ENCODE measurements at places on chromosomes 1 and 21. TPM values are rescaled to one million over a fixed set of nuclear protein-coding genes. Genes with fewer than 3 reads are reported as not detected.

The PLEKHN1 gene
- total RNA-seq = 0.37 TPM

DNA sequence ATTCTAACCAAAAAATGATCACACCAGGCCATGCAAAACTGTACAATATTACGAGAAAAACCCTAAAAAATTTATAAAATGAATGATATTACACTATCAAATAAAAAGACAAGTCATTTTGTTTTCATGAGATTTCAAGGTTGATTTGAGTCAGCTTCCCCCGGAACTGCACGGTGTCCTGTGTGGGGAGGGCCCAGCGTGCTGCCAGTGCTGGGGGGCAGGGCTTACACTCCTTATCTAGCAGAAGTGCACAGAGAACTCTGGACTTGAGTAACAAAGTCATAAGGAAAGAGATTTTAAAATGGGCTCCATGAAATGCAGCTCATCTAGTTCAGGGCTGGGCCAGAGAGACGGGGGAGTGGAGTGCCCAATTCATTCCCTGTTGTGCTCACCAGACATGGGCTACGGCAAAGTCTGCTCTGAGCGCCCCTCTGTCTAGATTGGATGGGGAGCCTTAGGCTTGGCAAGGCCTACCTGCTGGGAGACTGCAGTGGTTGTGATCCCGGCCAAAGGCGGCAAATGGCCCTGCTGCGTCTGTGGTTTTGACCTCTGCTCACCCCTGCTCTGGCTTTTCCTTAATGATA lies 50.1 kb downstream of the COQ8A start:
- DNase-seq = peak; percentile 83

DNA sequence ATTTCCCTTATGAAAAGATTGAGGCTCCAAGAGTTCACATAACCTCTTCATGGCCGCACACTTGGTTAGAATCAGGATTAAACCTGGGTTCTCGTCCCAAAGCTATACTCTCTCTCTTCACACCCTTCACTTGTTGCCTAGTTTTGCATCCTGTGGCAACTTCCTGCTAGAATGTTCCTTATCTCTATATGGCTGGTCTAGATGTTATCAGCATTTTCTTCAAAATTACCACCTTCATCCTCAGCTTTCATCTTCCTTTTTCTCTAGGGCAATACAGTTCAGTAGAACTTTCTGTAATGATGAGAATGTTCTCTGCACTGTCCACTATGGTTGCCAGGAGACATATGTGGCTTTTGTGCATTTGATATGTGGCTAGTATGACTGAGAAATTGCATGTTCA lies 31.1 kb upstream of the BCAR3 start:
- no peak for DNase-seq

GRCh38 chr1:111776391-111776790 lies 20.7 kb downstream of the DDX20 start:
- no peak for DNase-seq

The NEK2 gene
- total RNA-seq = 7.1 TPM

DNA sequence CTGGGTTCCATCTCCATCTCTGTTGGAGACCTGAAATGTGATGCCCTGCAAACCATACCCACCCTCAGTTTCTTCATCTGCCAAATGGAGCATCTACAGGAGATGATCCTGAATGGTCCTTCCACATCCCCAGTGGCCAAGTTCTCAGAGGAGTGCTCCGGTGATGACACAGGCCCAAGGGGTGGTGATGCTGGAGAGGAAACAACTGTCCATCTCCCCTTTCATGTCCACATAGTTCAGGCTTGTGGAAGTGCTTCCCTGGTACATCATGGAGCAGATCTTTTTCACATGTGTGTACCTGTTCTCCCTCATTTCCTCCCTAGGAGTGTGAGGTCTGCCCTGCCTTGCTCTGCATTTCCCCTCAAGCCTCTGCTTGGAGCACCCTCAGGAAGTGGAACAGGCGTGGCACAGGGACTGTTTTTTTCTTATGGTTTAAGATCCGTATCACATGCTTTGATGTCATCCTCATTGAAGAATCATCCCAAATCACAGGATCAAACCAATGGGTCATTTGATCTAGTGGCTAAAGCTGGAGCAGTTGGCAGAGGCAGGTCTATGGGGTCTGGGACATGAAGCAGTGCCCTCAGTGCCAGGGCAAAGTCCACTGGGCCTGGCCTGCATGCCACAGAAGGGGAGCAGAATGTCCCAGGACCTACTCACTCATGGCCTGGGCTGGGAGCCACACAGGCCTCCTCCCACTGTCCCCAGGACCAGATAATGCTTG lies 8.2 kb upstream of the TRIM63 start:
- no peak for DNase-seq

DNA sequence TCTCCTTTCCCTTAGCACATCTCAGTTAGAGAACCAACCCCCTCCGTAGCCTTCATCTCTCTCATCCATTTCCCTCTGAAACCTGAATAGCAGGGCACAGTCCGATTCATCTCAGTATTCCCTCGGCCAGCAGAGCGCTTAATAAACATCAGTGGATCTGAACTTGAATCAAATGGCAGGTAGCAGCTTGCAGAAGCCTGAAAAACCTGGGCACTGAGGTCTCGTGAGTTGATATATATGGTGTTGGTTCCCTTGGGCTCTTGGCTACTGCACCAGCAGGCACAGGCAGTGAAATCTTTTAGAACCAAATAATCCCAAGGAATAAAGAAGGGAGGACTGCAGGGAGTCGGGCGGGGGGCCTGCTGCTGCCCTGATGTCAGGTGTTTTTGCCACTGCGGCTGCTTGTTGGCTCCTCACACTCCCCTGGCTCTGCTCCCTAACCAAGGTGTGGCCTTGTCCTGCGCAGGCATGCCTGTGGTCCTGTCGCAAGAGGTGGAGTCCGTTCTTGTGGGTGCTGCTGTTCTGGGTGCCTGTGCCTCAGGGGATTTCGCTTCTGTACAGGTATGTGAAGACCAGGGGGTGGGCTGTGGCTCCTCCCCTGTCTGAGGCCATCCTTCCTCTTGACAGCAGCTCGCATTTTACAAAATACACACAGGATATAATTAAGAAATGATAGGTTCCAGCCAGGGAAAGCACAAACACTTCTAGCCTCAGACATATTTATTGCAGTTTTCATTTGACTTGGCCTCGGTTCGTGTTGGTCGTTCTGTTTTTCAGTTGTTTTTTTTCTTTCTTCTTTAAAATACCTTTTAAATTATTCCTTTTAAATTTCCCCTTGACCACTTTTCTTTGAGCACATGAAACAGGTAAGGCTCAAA lies 140.9 kb upstream of the HOOK1 start:
- DNase-seq = no peak

The BCL2L15 gene
- total RNA-seq = 0.17 TPM

GRCh38 chr21:21051109-21052055 lies 53.2 kb downstream of the NCAM2 start:
- DNase-seq = no peak

The ARHGEF16 gene
- total RNA-seq = 0.51 TPM

DNA sequence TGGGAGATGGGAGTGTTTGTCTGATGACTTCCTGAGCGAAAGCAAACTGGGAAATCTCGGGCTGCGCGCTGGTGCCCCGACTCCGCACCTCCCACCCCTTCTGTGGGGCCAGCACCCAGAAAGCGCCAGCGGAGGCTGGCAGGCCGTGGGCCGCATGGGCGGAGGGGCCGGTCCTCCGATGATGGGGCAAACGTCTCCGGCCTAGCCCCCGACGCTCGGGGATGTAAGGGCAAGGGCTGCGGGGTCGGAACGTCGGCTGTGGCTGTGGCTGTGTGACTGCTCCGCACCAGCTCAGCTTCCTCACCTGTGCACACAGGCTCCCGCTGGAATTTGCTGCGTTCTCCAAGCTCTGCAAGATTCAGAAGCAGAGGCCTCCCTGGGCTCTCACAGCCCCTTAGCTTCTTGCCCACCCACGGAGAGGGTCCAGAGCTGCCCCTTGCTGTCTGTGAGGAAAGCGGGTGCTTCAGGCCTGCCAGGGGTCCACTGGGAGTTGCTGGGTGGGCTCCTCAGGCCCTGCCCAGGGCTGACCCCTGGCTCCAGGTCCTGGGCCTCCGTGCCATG lies 35.0 kb downstream of the COL18A1 start:
- DNase-seq = no peak

The PRR9 gene
- not detected for total RNA-seq

The PCNX2 gene
- total RNA-seq = 0.60 TPM

The KCNJ15 gene
- total RNA-seq = 1.4 TPM

The OR2L8 gene
- 0.17 TPM for total RNA-seq

DNA sequence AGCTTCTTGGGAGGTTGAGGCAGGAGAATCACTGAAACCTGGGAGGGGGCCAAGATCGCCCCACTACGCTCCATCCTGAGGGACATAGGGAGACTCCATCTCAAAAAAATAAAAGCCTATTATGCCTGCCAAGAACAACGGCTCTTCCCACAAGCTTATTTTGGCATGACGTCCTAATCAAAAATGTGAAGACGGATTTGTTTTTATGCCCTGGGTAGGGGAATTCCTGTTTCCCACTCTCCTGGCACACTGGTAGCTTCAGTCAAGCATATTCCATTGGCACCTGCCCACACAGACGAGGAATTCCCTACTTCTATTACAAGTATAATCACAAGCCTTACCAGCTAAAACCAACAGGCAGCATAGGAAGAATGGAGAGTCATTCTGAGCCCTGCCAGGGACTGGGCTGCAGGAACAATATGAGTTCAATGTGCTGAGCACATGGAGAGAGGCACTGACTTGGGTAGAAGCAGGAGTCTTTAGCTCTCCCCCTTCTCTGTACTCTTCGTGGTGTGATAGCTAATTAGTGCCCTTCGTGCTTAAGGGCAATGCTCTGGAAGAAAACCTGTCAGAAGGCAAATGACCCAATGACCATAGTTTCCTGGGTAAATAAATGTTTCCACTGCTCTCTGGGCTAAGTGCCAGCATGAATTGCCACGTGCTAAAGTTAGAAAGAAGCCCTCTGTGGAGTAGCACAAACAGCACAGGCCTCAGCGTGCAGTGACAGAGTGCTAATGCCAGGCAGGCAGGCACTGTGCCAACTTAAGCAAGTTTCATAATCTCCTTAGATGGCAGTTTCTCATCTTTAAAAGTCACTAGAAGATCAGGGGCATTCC lies 16.8 kb downstream of the TNFSF4 start:
- peak; percentile 99 for DNase-seq

The FOXJ3 gene
- 23.8 TPM for total RNA-seq
